ENCODE measurements at places on chromosomes 11 and 22. TPM values are rescaled to one million over a fixed set of nuclear protein-coding genes. Genes with fewer than 3 reads are reported as not detected.

Gene GRIA4
- total RNA-seq: not detected

Gene SLC15A3
- 102 TPM for total RNA-seq

Gene OR4A16
- not detected for total RNA-seq

Gene RIMBP3B
- total RNA-seq: not detected

Gene OR5B21
- not detected for total RNA-seq

Gene P2RY2
- 0.19 TPM for total RNA-seq

Gene NEFH
- total RNA-seq: 0.13 TPM

Gene ARHGAP8
- total RNA-seq: not detected

Gene MPPED2
- not detected for total RNA-seq

Gene PATE2
- total RNA-seq: not detected

Gene TMEM109
- total RNA-seq: 128 TPM

Gene KRTAP5-9
- not detected for total RNA-seq
